Naive B cell (primary cell): ENCODE measurements at places on chromosomes 2 and 18.

DNA sequence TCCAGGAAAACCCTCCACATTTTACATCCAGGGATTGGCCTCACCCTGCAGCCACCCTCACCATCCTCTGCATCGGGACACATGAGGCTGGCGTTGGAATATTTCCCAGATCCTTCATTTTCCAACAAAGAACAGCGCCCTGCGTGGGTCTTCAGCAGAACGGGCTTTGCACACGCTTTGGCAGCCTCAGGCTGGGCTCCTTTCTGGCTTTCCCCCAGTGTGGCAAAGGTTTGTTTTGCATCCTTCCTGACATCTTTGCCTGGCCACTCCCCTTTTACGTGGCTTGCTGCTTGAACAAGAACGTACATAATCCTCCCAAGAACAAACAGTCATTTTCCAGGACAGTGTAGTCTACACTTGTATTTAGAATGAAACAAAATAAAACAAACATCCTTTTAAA lies 25.6 kb upstream of the GREB1 start:
- no peak for DNase-seq

DNA sequence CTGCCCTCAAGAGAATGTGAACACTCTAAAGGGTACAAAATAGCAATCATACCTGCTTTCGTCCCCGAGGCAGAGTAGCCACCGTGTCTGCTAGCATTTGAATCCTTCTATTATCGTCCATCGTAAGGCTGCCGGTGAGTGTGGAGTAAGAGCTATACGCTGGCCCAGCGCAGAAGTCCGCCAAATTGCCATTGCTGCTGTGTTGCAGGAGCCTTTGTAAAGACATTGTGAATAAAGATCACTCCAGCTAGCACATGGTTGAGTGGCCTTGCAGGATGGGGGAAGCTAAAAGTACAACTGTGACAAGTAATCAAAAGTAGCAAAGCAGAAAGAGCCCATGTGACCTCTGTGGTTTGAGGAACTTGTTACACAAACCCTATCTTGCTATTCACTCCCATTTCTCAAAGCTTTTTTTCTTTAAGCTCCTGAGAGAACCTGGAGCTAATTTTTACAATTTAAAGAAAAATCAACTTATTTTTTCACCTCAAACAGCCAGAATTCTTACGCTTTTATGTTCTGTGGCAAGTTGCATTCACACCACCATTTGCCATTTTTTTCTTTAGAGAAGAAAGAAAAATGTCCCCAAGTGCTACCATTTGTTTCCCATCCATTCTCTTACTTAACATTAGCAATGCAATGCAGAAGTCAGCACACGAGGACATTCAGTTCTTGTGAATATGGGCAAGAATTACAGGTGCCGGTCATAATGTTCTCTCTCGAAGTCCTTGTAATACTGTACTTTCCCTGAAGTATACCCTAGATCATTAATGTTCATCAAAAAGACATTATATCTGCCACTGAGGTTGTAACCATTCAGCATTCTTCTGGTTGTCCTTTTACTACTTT lies at the start of gene CYTIP:
TSS of gene CYTIP (minus strand) at position 295 of the 846 bp plus-strand sequence. CDS start at position 226, 69 bp downstream.
- DNase-seq, result peak; percentile 84

DNA sequence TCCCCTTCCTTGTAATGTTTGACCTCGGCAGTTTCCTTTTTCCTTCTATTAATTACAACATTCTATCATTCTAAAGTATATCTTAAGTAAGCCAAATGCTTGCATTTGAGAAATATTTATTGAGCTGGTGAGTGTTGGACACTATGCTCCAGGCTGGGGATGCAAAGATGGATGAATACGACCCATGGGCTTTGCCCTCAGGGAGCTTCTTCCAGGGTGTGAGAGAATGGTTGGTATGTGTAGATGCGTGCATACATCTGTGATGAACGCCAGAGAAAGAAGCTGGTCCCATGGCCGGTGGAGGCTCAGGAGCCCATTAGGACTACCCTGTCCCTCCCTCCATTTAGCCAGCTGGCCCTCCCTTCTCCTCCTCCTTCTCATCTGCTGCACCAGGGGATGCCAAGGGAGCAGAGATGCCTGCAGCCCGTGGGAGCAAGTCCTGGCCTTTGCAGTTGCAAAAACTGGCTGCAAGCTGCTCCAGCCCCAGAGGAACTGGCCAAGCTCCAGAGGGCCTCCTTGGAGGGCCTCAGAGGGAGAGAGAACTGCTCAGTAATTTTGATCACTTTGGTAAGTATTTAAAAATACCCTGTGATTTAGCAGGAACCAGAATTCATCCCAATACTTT lies 65.7 kb upstream of the FOSL2 start:
- DNase-seq, result no peak

- DNase-seq, result no peak
Measured at GRCh38 chr18:12159446-12159845, 65.8 kb downstream of the ANKRD62 start.

DNA sequence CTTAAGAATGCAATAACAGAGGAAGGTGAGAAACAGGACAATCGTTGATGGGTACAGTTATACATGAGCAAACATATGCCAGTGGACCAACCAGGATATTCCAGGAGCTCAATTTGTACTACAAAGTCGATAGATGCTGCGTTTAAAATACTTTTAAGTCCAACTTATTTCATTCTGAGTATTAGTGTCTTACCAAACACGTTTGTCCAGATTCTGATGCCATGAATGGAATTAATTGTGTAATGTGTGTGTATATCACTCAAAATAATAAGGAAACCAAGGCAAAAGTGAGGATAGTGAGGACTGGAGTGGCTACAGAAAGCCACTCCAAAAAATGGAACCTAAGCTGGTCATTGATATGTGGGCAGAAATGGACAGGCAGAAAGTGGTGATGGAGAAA lies 332.6 kb downstream of the RIT2 start:
- DNase-seq, result no peak

DNA sequence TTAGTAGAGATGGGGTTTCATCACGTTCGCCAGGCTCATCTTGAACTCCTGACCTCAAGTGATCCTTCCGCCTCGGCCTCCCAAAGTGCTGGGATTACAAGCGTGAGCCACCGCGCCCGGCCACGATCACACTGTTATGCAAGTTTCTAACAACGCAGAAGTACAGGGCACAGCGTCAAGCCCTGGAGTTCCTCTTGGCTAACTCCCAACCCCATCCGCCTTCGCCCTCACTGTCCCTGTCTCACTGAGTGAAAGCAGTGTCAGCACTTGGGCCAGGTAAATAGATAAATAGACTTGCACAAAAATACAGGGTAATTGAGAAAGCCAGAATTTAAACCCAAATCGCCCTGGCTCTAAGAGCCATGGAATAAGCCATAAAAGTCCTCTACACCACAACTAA lies 111.7 kb downstream of the ACVR1 start:
- no peak for DNase-seq

- no peak for DNase-seq
Measured at GRCh38 chr2:176826356-176826755, 386.2 kb upstream of the HNRNPA3 start.

DNA sequence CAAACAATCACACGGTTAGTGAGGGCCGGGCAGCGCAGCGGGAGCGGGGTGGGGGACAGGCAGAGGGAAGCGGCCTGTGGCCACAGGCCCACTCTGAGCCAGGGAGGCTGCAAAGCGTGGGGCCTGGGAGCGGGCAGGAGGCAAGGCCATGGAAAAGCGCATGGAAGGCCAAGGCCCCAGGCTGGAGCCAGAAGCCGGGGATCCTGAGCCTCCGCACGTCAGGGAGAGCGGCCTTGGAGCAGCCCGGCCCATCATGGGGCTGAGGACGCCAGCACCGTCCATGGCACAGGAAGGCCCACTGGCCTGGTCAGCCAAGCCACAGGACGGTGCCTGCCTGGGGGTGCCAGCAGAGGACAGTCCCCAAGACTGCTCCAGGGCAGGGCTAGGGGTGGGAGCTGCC lies 43.1 kb downstream of the AQP12A start:
- DNase-seq, result no peak

DNA sequence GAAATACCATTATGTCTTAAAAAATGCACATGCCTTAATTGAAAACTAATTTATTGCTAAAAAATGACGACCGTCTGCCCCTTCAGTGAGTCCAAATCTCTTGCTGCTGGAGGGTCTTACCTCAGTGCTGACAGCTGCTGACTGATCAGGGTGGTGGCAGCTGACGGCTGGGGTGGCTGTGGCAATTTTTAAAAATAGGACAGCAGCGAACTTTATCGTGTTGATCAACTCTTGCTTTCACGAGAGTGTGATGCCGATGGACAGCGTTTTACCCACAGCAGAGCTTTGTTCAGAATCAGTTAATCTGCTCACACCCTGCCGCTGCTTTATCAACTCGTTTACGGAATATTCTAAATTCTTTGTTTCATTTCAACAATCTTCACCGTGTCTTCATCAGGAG lies 21.2 kb upstream of the CTDP1 start:
- DNase-seq, result no peak

GRCh38 chr2:183383854-183384253 lies 259.6 kb downstream of the NUP35 start:
- no peak for DNase-seq

DNA sequence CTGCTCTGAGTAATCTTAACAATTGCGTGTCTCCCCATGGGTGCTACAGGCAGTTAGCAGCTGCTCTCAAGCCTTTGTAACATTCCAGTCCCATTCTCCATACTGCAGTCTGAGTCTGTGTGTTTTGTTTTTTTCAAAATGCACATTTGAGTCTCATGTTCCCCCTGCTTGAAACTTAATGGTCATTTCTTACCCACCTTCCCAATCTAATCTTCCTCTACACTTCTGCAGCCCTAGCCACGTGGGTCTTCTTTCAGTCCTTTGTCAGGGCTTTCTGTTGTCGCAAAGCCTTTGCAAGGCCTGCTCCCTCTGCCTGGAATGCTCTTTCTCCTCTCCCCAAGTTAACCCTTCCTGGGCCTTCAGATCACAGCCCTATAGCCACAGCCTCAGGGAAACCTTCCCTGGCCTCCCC lies 24.5 kb downstream of the ELAC1 start:
- DNase-seq, result no peak

DNA sequence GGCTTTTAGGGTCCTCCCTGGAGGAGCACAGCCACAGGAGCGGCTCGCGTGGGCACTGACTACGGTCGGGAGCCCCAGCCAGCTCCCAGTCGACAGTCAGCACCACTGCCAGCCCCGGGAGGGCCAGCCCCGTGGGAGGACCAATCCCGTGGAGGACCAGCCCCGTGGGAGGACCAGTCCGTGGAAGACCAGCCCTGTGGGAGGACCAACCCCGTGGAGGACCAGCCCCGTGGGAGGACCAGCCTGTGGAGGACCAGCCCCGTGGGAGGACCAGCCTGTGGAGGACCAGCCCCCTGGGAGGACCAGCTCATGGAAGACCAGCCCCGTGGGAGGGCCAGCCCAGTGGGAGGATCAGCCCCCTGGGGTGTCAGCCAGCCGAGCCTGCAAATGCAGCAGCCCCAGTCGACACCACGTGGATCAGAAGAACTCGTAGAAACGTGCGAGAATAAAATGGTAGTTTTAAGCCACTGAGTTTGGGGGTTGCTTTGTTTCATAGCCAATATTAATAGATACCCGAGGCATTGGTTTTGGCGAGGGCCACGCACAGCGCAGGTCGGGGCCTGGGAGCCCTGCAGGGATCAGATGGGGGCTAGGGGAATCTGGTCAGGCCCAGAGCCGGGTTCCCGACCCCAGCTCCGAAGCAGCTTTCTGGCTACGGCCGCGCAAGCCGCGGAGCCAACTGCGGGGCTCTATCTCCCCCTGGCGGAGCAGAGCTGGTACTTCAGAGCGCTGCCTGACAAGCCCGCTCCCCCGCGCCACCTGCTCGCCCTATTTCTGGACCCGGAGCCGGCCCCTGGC lies 73.0 kb downstream of the TEX51 start:
- DNase-seq, result peak; percentile 58

GRCh38 chr2:215904101-215904500 lies 109.2 kb downstream of the MREG start:
- DNase-seq, result no peak

GRCh38 chr2:112701052-112701451 lies 19.8 kb upstream of the NT5DC4 start:
- DNase-seq, result no peak

GRCh38 chr2:9811679-9812511 lies 31.4 kb upstream of the TAF1B start:
- DNase-seq, result no peak

DNA sequence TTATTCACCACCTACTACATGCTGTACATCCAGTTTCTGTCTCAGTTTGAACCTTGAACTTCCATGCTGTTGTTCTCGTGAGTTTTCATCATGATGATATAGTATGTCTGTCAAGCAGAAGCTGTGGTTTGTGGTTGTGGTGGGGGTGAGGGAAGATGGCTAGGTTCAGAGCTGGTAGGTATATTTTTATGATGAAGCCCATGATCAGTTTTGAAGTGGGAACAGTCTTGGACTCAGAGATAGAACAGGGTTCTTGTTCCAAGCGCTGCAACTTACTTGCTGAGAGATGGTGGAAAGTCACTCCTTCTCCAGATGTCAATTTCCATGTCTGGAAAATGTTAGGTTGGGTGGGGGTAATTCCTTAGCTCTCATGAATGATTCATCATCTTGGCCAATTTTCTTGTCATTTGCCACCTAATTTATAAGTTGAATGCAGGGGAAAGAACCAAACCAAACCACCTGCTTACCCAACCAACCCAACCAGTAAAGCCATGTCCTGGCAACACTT lies 21.6 kb downstream of the PMAIP1 start:
- DNase-seq, result peak; percentile 32

- DNase-seq, result no peak
Measured at GRCh38 chr2:224659714-224660113, 56.5 kb downstream of the CCDC195 start.

GRCh38 chr18:79275992-79276391 lies 119.7 kb upstream of the NFATC1 start:
- DNase-seq, result no peak

DNA sequence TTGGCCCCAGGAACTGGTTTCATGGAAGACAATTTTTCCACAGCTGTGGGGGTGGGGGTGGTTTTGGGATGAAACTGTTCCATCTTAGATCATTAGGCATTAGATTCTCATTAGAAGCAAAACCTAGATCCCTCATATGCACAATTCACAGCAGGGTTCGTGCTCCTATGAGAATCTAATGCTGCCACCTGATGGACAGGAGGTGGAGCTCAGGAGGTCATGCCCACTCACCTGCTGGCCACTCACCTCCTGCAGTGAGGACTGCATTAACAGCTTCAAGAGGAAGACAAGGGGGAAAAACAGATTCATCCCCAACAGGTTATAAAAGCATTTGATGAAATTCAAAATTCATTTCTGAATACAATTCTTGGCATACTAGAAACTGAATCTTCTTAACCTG lies 38.5 kb downstream of the THAP4 start:
- no peak for DNase-seq

DNA sequence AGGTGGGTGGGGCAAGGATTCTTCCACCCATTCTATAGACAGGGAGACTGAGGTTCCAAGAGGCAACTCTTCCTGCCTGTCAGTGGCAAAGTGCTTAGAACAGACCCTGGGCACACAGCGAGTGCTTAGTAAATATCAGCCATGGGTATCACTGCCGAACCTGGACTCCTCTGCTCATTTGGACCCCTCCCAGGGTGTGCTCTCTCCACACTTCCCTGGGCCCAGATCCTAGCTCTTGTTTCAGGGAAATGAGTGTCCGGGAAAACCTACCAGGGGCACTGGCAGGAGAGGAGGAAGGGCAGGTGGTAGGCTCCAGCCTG lies 136.3 kb downstream of the CYP26B1 start:
- no peak for DNase-seq

GRCh38 chr18:76407681-76408080 lies 87.4 kb downstream of the ZNF516 start:
- no peak for DNase-seq

- DNase-seq, result no peak
Measured at GRCh38 chr18:36415171-36415570, 117.7 kb downstream of the FHOD3 start.
